ENCODE measurements at places on chromosomes 12 and 14. TPM values are rescaled to one million over a fixed set of nuclear protein-coding genes. Genes with fewer than 3 reads are reported as not detected.

HOXC5 gene
- total RNA-seq = not detected

DNAAF2 gene
- 10.5 TPM for total RNA-seq

BDKRB2 gene
- total RNA-seq = 9.1 TPM

SYCP3 gene
- total RNA-seq = not detected

- DNase-seq = no peak
Measured at GRCh38 chr12:43290836-43291235, 261.2 kb downstream of the ADAMTS20 start.

DNA sequence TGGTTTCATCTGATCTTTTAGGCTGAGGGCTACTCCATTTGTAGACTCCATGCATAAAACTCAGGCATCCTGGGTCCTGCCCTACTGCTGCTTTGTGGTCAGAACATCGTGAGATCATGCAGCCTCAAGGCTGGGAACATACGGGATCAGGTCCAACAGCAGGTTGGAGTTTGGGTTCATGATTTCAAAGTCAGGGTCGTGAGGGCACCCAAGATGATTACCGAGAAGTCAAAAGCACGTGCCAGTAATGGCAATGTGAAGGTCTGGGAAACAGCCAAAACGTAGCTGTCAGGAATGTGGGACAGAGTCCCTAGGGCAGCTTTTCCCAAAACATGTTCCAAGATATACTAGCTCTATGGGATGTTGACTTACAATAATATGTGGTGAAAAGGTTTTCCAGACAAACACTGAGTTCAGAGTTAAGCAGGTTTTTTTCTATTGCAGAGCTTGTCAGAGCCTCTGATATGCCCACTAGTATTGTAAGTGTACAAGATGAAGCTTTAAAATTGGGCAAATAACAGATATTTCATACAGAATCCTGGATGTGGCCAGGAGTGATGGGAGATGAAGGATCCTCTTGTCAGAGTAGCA, 130.3 kb upstream of the DNM1L start:
- no peak for DNase-seq

- DNase-seq = no peak
Measured at GRCh38 chr14:100015251-100015655, 50.0 kb upstream of the EVL start.

GRCh38 chr12:103960616-103961227, 5.0 kb upstream of the TDG start:
- no peak for DNase-seq

DNA sequence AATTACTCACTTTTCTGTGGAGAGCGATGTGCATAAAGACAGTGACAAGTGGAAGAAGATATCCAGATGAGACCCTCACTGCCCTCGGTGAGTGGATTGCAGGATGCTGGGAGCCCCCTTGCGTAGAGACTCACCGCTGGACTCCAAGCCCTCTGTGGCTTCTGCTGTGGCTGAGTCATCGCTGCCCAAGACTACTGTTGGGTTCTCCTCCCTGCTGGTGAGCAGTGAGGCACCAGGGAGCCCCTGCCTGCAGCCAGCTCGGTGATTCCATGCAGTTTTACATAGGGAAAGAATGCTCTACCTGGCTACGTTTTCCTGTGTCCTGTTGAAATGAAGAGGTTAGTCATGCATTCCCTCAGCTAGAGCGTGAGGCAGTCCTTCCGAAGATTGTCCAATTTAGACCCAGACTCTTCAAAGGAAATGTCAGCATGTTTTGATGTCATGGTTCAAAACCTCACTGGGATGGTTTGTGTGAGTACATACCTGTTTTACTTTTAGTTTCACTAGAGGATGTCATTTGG, 28.2 kb downstream of the TRAF3 start:
- no peak for DNase-seq

GRCh38 chr14:50249136-50249775, 17.9 kb upstream of the SOS2 start:
- no peak for DNase-seq

GRCh38 chr12:121866331-121866730, 7.7 kb upstream of the HPD start:
- peak; percentile 67 for DNase-seq

GRCh38 chr12:52564582-52564981, 9.1 kb downstream of the KRT74 start:
- DNase-seq = no peak

- DNase-seq = peak; percentile 36
Measured at GRCh38 chr12:57341275-57341990, 89.4 kb downstream of the R3HDM2 start.

DNA sequence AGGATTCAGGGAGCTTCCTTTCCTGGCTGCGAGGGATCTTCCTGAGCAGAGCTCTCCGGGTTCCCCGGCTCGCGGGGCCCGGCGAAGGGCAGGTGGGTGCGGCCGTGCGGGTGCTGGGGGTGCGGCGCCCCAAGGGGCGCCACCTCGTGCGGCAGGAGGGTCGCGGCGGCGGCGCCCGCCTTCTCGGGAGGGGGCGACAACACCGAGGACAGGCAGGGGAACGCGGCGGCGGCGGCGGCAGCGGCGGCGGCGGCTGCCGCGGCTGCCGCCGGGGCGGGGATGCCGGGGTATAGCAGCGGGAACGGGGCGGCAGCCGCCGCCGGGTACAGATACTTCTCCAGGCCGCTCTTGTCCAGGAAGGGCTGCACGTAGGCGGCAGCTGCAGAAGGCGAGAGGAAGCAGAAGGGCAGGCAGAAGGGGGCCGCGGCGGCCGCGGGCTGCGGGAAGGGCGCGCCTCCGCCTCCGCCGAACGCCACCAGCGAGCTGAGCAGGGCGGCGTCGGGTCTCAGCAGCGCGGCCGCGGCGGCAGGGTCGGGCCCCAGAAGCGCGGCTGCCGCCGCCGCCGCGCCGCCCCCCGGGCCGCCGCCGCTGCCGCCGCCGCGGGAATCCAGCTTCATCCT, 2.7 kb downstream of the BHLHE41 start:
- DNase-seq = peak; percentile 59

- no peak for DNase-seq
Measured at GRCh38 chr12:104150416-104150815, 12.4 kb upstream of the NFYB start.

- no peak for DNase-seq
Measured at GRCh38 chr14:89565607-89566006, 148.6 kb upstream of the FOXN3 start.

DNA sequence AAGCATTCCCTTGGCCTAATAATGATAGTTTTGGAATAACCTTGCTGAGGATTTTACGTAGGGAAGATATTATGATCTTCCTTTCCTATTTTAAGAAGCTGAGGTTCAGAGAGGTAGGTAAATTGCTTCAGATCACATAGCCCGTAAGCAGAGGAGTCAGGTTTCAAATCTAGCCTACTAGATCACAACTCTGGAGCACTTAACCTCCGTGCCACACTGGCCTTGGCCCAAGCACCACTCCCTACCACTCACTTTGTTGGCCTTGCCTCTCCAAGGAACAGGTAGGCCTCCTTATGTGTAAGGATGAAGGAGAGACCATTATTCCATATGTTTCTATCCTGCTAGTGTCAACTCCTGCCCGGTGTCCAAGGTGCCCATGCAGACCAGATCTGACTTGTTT, 12.4 kb upstream of the ACOT1 start:
- no peak for DNase-seq

GRCh38 chr12:92784356-92784755, 81.6 kb downstream of the PLEKHG7 start:
- DNase-seq = no peak

DNA sequence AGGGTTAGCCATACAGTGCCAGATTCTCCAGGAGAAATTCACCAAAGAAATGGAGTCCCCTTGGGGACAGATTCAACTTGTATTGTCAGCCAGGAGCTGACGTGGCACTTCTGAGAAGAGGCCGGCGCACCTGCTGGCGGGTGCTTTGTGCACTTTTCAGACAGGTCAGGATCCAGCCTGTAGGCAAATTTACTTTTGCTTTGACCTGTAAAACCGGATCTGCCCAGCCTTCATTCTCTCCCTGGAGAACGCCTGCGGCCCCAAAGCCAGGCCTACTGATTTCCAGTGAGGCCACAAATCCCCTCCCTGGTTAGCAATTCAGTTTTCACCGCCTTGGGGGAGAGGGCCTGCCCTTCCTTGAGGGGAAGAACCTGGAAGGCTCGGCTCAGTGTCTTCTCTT, 17.4 kb downstream of the P2RX4 start:
- no peak for DNase-seq

DNA sequence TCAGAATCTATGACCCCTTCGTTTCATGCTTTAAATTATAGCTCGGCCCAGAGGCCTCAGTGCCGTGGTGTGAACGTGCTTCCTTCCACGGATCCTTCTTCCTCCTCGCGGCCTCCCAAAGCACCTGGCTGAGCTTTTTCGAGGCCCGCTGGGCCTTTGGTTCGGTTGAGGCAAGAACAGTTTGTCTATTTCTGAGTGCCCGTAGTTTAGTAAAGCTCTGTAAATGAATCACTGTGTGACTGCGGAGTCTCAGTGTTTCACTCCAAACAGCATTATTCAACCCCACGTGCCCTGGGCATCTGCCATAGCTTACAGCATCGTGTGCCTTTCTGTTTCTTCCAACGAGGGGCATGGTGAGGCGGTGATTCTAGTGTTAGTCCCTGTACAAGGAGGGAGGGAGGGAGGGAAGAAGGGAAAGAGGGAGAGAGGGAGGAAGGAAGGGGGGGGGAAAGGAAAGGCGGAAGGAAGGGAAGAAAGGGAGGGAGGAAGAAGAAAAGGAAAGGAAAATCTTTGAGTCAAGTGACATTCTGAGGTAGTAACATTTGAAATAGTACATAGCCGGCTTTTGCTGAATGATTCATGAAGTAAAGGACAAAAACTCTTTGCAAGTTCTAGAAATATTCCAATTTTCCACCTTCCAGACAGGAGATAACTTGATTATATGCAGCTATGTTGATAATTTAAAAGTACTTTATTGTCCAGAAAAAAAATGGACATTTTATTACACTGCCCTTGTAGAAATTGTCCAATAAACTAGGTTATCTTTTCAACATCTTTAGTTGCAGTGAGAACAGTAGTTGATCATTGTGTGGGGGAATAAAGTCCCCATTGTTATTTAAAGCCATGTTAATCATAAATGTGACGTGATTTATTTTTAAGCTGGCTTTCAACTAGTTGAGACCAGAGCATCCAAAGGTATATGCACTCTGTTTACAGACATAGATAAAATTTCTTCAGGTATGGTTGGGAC, 1.2 kb upstream of the TRIM9 start:
- DNase-seq = peak; percentile 42

DNA sequence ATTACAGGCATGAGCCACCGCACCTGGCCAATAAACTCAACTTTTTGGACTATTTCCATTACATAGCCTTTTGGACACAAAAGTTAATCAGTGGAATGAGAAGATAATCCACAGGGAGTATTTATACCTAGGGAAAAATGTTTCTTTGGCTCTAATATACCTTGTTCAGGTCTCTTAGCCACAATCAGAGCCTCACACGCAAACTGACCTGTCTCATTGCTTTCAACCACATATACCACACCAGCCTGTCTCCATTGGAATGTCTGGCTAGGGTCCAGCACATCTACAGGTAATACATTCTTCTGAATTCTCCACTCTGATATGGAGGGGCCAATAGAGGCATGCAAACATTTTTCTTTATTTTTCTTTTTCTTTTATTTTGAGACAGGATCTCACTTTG, 3.8 kb upstream of the RBMS2 start:
- DNase-seq = no peak

DNA sequence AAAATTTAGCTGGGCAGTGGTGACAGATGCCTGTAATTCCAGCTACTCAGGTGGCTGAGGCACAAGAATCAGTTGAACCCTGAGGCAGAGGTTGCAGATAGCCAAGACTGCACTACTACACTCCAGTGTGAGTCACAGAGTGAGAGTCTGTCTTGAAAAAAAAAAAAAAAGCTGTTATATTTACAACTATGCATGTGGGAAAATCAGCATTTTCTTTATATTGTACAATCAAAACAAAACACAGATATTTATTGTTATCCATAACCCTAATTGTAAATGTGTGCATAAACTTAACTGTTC, 12.5 kb downstream of the C1R start:
- no peak for DNase-seq

DNA sequence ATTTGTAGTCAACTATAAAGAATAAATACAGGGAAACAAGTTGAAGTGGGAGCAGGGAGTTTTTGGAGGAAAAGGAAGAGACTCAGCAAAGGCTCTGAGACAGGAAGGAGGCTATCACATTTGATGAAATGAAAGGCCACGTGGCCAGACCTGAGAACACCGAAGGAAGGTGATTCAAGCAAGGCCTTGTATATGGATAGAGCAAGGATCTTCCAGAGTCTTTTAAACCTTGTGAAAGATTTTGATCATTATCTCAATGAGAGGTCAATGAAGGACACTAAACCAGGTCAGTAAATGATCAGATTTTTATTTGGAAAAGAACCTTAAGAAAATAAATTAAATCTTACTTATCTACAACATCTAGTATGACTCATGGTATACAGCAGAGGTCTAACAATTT, 523.5 kb downstream of the SLC16A7 start:
- DNase-seq = no peak

DNA sequence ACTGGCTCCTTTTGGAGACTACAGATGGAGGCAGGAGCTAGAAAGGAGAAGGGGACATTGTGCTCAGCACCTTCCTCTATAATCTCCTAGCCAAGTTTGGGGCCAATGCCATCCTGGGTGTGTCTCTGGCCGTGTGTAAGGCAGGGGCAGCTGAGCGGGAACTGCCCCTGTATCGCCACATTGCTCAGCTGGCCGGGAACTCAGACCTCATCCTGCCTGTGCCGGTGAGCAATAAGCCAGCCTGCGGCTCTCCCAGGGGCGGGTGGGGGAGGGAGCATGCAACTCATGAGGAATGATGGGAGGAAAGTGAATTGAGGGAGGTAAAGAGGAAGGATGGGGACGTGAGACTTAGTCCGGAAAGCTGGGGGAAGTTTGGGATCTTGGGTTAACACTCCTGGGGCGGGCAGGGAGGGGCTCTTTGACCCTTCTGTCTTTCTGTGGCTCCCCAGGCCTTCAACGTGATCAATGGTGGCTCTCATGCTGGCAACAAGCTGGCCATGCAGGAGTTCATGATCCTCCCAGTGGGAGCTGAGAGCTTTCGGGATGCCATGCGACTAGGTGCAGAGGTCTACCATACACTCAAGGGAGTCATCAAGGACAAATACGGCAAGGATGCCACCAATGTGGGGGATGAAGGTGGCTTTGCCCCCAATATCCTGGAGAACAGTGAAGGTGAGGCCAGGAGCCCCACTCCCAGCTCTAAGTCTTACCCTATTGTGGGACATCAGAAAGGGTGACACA, 3.3 kb downstream of the ENO2 start:
- no peak for DNase-seq

- peak; percentile 31 for DNase-seq
Measured at GRCh38 chr12:124109760-124110159, 136.7 kb downstream of the ZNF664 start.

- peak; percentile 77 for DNase-seq
Measured at GRCh38 chr12:100166232-100166631, 23.6 kb upstream of the BLTP3B start.

- DNase-seq = no peak
Measured at GRCh38 chr14:97564334-97564733, 767.2 kb downstream of the VRK1 start.

All from tongue (tissue), 3 donors.